ENCODE measurements at places on chromosomes 3 and 15. TPM values are rescaled to one million over a fixed set of nuclear protein-coding genes. Genes with fewer than 3 reads are reported as not detected.

The SNRPN gene
- total RNA-seq = 105 TPM

The ROBO1 gene
- 11.8 TPM for total RNA-seq

The TTLL13 gene
- 0.69 TPM for total RNA-seq

The RETNLB gene
- total RNA-seq = not detected

The SLC7A14 gene
- total RNA-seq = 0.04 TPM

The PSTPIP1 gene
- total RNA-seq = 2.2 TPM

The CHRM5 gene
- not detected for total RNA-seq

The MKRN2OS gene
- not detected for total RNA-seq

The PIF1 gene
- 0.27 TPM for total RNA-seq

The TRPM1 gene
- total RNA-seq = not detected

The MOBP gene
- not detected for total RNA-seq

The OIP5 gene
- total RNA-seq = 5.4 TPM

All from psoas muscle (tissue), 8 donors.